ENCODE measurements at places on chromosomes 3 and 15.
A peak's percentile ranks its signal among the peaks of the same experiment; 100 is the strongest.

- DNase-seq: no peak
These were observed 2.4 kb upstream of the ELP6 start for GRCh38 chr3:47515864-47516319.

DNA sequence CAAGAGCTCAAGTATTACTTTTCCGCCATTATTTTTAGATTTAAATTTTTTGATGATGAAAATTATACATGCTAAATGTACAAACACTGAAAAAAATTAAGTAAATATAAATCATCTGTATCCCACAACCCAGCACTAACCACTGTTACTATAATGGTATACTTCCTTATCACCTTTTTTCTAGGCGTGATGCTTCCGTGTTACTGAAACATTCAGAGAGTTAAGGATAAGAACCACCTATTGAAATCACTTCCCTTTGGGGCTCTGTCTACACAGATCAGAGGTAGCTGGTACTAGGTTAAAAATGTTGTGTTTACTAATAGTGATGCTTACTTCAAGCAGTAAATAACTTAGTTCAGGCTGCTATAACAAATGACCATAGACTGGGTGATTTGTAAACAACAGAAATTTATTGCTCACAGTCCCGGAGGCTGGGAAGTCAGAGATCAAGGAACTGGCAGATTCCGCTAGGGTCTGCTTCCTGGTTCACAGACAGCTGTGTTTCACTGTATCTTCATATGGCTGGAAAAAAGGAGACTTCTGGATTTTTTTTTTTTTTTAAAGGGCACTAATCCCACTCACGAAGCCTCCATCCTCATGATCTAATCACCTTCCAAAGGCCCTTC lies 6.4 kb downstream of the SNX4 start:
- no peak for DNase-seq

- peak; percentile 43 for DNase-seq
These were observed 6.9 kb downstream of the CRBN start for GRCh38 chr3:3172627-3173026.

GRCh38 chr15:46452297-46452820 lies 817.5 kb downstream of the SQOR start:
- DNase-seq: no peak

DNA sequence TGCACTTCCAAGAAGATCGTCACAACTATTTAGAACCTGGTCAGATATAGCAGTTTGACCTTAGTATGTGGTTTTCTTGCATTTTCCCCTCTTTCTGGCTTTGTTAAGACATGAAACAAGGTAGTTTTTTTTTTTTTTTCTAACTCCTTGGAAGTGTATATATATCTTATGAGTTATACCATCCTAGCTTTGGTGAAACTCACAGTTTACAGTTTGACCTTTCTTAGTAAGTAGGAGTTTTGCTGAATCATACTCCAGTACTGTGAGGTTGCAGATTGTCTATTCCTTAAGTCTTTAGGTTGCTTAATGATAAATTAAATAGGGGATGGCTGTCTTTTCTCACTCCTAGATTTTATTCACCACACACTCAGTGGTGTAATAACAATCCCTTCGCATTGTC lies 325.0 kb downstream of the RBMS3 start:
- peak; percentile 7 for DNase-seq

DNA sequence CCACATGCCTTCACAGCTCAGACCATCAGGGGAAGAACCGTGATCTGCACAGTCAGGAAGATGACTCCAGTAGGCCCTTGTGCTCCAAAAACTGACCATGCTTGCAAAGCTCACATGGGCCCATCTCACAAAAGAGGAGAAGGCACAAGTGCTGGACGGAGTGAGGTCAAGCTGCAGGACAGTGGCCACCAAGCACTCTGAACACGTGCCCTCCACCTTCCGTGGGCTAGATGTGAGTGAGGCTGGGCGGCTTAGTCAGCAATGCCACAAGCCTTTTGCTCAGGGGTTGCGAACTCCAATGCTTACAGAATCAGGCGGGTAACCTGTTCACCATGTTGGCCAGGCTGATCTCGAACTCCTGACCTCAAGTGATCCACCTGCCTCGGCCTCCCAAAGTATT lies 70.9 kb downstream of the SCN5A start:
- no peak for DNase-seq

DNA sequence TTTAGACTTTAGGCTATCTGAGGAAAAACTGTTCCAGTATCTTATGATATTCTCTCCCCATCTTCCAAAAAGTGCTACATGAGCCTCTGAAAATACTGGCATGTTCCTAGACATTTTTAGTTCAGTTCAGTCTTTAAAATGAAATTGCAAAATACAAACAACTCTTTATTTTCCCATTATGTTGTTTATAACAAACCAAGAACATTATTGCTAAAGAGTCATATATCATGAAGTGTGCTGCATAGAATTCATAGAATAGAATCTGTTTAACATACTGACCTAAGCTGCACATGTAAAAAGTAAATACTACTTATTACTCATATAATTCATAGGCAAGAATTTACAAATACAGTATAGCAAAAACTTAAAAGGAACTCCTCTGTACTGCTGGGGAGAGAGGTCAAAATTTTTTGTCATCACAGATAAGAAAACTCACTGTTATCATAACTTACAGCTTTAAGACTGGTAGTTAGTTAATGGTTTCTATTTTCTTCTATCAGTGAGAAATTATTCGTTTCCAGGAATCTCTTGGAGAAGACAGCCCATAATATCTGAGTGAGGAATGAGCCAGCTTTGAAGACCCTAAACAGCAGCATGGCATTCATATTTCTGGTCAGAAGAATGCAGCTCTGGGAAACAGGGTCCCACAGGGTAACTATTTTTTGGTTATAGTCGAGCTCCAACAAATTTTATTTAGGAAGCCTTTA lies 32.2 kb downstream of the FILIP1L start:
- no peak for DNase-seq

DNA sequence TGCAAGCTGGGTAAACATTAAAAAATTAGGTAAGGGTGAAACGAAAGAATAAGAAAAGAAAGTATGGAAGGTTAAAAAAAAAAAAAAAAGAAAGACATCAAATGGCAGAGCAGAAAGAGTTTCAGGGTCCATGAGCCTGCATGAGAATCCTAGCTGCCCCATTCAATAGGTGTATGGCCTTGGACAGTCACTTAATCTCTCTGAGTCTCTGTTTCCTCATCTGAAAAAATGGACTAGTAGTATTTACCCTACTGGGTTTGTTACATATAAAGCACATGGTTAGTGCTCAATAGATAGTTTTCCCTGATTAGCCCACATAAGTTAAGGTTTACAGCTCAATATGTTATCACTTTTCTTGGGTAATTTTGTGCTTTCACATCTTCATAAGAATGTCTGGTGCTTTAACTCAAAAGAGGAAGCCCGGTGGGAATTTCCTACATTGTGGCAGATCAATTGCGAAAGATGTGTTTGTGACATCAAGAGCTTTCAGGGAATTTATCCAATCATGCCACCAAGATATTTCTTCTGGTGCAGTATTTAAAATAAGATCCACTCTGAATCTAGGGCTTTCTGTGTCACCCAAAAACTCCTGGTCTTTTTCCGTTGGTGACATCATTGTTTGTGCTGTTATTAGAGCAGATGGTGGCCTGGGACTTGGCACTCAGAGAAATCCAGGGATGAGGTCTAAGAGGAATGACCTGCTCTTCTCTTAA lies 57.2 kb upstream of the UBE2E1 start:
- no peak for DNase-seq

All from ACHN (cell line).